ENCODE measurements at places on chromosomes 5 and 9. TPM values are rescaled to one million over a fixed set of nuclear protein-coding genes. Genes with fewer than 3 reads are reported as not detected.
A peak's percentile ranks its signal among the peaks of the same experiment; 100 is the strongest.

DNA sequence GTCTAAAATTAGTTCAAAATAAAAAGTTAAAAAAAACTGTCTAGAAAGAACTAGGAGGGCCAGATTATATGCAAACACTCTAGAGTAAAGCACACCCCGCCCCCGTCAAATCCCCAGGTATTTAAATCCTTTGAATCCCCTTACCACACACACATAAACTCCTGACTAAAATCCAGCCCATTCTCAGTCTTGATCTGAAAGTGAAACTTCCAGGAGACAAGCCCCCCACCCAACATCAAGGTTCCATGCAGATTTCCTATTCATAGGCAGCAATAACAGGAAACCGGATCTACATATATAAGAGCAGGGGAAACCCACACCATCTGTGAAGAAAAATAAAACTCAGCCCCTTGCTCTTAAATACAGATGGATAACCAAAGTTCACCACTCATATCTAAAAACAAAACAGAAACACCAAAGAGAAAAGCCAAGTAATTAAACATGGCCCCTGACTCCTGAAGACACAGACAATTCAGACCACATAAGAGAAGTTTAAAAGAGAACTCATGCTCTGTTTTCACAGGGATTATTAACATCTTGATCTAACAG is 42.3 kb downstream of the MARCHF3 start:
- no peak for DNase-seq
- H3K27ac ChIP-seq = no peak overlapping the region
- no peaks in the 10 kb centered on the region for H3K36me3 ChIP-seq
- H3K4me3 ChIP-seq = no peak overlapping the region

The PCDHGB4 gene
- 0.96 TPM for total RNA-seq

The NPR3 gene
- 0.20 TPM for total RNA-seq

The WDR5 gene
- total RNA-seq = 22.6 TPM

The TLX3 gene
- total RNA-seq = not detected

DNA sequence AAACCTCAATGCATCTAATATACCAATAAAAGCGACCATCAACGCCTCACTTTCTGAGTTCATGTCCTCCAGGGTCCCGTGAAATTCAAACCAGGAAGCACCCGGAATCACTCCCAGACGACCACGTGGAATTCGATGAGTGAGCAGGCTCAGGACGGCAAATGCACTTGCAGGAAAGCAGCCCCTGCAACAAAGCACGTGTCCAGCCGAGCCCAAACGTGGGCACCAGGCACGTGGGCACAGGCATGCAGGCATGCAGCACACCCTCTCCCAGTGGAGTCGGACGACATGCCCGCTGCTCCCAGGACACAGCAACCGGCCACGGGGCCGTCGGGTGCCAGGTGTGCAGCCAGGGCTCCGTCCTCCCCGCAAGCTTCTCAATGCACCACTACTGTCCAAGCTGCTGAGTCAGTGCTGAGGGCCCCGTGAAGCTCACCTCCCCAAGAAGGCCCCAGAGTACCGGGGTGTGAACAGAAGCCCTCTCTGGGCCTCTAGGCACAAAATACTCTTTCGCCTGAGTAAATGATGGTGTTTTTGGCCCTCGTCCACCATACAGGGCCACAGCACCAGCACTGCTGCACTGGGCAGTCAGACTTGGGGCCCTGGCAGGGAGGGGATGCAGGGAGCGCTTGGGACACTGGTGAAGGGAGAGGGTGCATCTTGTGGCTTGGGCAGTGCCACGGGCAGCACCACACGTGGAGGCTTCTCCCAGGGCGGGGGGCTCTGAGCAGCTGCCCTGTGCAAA is 87.6 kb downstream of the VAV2 start:
- H3K27me3 ChIP-seq = no peaks in the 10 kb centered on the region
- H3K4me3 ChIP-seq = no peak overlapping the region
- H3K27ac ChIP-seq = no peak overlapping the region
- no peak for DNase-seq
- no peaks in the 10 kb centered on the region for H3K36me3 ChIP-seq
- no peaks in the 10 kb centered on the region for H3K4me1 ChIP-seq

- no peaks in the 10 kb centered on the region for H3K27me3 ChIP-seq
- peak overlapping the region; percentile 27 for H3K27ac ChIP-seq
Measured at GRCh38 chr5:98474782-98475181, 298.7 kb upstream of the RGMB start.

The NME5 gene
- total RNA-seq = not detected

The GPR21 gene
- 1.2 TPM for total RNA-seq

GRCh38 chr9:137891588-137892423 is 14.2 kb downstream of the CACNA1B start:
- no peaks in the 10 kb centered on the region for H3K27me3 ChIP-seq
- no peak for DNase-seq
- H3K36me3 ChIP-seq = no peaks in the 10 kb centered on the region
- H3K4me3 ChIP-seq = no peak overlapping the region

The HOMER1 gene
- 2.3 TPM for total RNA-seq

The WDR36 gene
- 19.0 TPM for total RNA-seq

Measured in colonic mucosa (tissue), 4 donors.